Ascending aorta (tissue), 2 donors: ENCODE measurements at places on chromosomes 3 and 15. TPM values are rescaled to one million over a fixed set of nuclear protein-coding genes. Genes with fewer than 3 reads are reported as not detected.

The CLSTN2 gene
- total RNA-seq = 65.8 TPM

The VGLL3 gene
- total RNA-seq = 138 TPM

The HHLA2 gene
- total RNA-seq = not detected

The XIRP1 gene
- total RNA-seq = not detected

The POC1A gene
- total RNA-seq = not detected

The TCTA gene
- total RNA-seq = 51.5 TPM

The PATL2 gene
- total RNA-seq = not detected

The LRRIQ4 gene
- total RNA-seq = not detected

The LMCD1 gene
- total RNA-seq = 634 TPM

The OTOL1 gene
- not detected for total RNA-seq

The ITGA11 gene
- total RNA-seq = 136 TPM

The HRG gene
- 6.9 TPM for total RNA-seq

The SLC51B gene
- not detected for total RNA-seq

The TRPM1 gene
- total RNA-seq = not detected

The CNTN3 gene
- 0.11 TPM for total RNA-seq

The ACP3 gene
- 0.43 TPM for total RNA-seq

The SLCO2A1 gene
- total RNA-seq = 111 TPM

The LPP gene
- total RNA-seq = 1,791 TPM

The MEX3B gene
- 9.0 TPM for total RNA-seq

The EPHA3 gene
- 3.3 TPM for total RNA-seq

The ZNF385D gene
- total RNA-seq = 32.0 TPM

The GALNT15 gene
- 222 TPM for total RNA-seq

The TSPAN3 gene
- total RNA-seq = 98.2 TPM

The BFSP2 gene
- not detected for total RNA-seq

The MUC20 gene
- 52.0 TPM for total RNA-seq

The NRROS gene
- total RNA-seq = 22.6 TPM

The BOC gene
- total RNA-seq = 31.3 TPM

The GRAMD2A gene
- total RNA-seq = not detected

The SLC9C1 gene
- total RNA-seq = 0.32 TPM

The EFCC1 gene
- total RNA-seq = 3.6 TPM

The LSG1 gene
- 9.4 TPM for total RNA-seq

The SERF2 gene
- total RNA-seq = 733 TPM
